ENCODE measurements at places on chromosomes 16 and 17.

DNA sequence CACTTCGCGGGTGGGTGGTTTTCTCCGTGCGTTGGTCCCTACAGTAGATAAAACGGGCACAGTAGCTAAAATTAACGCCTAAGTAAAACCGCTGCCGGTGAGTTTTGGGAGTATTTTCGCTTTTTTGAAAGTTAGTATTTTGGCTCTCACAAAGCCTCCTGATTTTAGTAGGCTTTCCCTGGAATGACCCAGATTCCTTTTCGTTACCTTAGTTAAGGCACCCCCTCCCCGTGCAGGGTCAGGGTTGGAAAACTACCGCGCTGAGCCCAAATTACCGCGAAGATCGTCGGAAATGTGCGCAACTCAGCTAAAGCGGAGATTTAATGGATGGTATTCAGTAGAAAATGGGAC, 28.3 kb upstream of the ST6GALNAC1 start:
- no peak for DNase-seq

GRCh38 chr16:14070555-14070876, 603 bp upstream of the MRTFB start:
- DNase-seq = no peak

DNA sequence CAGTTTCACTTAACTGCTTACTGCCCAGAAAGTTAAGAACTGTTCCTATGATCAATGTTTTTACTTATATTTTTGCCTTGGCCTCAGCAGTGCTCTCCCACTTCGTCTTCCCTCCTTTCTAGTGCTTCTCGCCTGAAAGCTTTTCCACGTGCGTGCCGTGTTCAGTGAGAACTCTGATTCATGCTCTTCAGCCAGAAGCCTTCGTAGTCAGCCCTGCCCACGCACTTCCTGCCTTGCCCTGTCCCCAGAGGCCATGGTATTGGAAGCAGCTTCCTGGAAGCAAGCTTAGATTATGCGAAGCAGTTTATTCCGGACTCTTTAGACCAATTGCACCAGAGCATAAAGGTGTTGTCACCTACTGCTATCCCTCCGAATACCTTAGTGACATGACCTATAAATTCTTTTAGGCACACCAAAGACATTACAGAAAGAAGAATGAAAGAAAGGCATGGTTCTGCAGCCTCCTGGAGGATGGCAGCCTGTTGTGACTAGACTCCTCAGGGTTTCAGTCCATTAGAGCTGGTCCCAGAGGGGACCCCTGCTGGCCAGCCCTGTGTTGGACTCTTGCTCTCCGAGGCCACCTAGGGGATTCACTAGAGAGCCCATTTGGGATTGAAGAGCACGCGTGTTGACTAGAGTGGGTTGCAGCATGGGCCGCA, 105.2 kb downstream of the RPTOR start:
- peak; percentile 51 for DNase-seq

- no peak for DNase-seq
These were observed 60.5 kb upstream of the CLEC3A start for GRCh38 chr16:77961814-77962213.

DNA sequence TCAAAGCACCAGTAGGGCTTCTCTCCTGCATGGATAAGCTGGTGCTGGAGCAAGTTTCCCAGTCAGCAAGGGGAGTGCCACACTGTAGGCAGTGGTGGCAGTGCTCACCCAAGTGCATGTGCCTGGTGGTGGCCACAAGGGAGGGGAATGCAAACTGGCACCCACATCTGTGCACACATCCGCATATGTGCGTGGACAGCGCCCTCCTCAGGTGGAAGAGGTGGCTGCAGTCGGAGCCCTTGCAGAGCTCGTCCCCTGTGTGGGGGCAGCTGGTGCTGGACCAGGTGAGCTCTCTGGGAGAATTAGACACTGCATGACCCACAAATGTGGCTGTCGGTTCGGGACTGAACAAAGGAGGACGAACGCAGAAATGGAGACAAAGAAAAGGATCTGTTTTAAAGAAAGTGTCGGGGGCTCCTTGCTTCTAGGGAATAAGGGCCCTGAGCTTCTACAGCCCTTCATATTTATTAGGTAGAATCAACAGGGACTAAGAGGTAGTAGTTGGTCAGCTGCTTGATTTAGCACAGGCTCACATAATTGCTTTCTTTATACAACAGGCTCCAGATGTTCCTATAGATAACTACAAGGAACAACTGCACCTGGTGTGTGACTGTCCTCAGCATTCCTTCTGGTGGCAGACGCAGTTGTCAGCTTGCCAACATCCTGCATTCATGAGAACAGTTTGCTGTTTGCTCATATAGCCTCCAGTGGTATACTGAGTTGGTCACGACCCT, 5.3 kb upstream of the ZNF689 start:
- DNase-seq = peak; percentile 45

DNA sequence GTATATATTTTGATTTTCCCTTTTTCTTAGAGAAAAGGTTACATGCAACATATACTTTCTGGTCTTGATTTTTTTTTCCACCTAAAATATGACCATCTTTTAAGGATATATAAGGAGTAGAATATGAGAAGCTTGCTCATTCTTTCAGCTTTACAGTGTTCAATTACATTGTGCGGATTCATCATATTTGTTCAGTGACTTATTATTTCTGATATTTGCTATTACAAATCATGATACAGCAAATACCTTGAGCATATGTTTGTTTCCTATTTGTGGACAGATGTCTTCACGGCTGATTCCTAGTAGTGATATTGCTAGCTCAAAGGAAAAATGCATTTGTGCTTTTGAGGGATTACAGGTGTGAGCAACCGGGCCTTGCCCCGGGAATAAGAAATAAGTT, 18.1 kb downstream of the KATNIP start:
- no peak for DNase-seq

DNA sequence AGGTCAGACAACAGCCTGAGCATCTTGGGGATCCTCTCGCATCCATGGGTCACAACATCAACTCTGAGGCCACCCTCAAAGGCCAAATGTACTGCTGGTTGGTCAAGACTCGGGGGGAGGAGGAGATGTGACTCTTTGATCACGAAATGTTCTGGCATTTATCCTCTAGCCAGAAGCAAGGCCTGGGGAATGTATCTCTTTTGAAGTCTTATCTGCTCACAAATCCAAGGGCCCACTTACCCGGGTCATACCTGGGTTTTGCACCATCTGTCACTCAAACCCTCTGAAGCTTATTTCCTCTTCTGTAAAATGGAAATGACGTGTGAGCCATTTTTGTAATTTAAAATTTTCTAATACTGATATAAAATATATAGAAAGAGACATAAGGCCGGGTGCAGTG, 13.2 kb downstream of the CA7 start:
- DNase-seq = no peak

GRCh38 chr16:66523861-66524354, 26.0 kb downstream of the TK2 start:
- DNase-seq = no peak

Measured in activated T-helper 1 cell treated with anti-CD3 and anti-CD28 coated beads, Interleukin-2, amount 50 U/mL, for 16 hours (primary cell).